D721Med (cell line): ENCODE measurements at places on chromosomes 13 and 19.

DNA sequence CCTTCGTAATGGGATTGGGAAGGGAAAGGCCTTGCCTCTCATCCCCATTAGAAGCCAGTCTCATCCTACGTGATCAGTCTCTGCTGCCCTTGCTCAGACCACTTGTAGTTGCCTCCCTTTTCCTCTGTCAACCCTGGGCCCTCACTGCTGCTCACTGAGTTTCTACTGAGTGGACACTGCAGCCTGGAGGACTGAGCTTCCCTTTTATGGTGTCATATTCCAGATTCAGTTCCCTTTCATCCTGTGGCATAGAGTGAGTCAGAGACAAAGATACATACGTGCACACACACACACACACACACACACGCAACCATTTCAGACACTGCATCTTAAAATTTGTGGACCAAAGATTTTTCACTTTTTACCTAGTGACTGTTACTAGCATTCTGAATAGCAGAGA is 56.6 kb downstream of the COG3 start:
- no peak for DNase-seq

DNA sequence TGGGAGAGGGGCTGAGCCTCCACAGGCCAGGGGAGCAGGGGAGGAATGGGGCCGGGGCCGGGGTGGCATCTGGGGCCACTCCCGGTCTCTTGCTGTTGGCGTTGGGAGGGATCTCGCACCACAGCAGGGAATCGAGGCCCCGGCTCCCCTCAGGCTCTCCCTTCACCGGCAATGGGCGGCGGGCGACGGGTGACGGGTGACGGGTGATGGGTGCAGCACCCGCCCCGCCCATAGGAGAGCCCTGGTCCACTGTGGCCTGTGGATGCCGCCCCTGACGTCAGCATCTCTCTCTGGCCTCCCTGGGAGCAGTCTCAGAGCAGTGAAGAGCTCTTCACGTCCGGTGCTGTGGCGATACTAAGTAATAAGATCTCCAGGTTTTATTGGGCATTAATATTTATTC is 133.6 kb downstream of the KDM4B start:
- DNase-seq: no peak

DNA sequence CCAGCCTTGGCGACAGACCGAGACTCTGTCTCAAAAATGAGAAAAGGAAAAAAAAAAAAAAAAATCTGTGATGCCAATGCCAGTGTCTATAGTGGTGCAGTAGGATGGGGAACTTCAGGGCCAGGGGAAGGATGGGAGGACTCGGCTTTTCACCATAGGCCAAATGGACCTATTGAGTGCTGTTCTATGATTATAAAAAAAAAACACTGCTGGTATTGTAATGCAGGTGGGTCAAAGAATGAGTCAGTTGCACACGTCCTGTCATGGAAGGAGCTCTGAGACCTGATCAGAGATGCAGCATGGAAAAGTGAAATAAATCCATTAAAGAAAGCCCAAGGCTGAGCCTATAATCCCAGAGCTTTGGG is 7.0 kb downstream of the DNAJB1 start:
- no peak for DNase-seq

DNA sequence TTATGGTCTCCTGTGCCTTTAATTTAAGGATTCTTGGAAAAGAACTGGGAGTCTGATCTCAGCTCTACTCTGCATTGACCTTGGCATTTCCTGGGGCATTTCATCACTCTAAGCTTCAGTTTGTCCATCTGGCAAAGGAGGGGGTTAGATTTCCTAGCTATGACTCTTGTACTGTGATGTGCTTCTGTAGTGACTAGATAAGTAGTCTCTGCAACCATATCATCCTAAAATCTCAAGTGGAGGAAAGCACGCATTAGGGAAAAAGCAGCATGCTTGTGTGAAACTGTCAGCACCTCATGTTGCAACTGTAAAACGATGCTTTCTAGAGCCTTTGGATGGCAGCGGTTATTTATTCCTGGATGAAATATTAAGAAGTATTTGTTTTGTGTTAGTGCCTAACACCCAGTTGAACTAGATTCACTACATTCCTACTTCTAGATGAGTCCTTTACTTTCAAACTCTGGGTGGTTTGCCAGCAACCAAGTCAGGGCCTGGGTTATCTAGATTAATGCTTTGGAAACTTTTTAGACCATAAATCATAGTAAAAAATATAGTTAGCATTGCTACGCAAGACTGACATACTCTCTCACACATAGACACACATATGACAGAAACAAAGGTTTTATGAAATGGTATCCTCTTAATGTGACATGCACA is 6.8 kb downstream of the WDFY2 start:
- no peak for DNase-seq

- no peak for DNase-seq
These were observed 128.2 kb upstream of the OBI1 start for GRCh38 chr13:78787190-78787589.

DNA sequence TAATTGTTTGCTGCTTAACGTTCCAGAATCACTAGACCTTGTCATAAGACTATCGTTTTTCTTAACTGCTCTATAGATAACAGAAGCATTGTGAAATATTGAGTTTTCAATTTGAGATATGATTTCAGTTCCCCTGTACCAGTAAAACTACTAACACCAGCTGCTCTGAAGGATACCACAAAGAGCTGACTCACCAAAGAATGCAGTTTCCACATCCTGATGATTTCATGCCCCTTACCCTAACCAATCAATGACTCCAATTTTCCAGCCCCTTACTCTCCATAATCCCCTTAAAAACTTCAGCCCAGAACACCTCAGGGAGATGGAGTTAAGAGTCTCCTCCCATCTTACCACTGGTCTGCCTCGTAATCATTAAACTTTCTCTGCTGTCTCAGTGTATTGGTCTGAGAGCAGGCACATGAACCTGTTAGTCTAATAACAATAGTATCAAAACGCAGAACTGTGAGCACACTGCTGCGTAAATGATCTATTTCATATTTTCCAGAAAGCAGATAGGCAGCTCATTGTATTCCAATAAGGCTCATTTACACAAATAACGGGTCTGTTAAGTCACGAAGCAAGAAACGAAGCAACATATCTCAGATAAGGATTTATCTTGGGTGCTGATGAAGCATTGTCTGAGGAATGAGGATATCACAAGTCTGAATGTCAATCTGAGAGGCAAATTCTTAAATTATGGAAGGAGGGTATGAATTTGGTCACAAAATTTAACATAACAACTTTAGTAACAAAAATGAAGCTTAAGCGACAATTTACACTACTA is 14.1 kb upstream of the CCNA1 start:
- DNase-seq: no peak

- DNase-seq: no peak
These were observed 321.9 kb downstream of the FOXO1 start for GRCh38 chr13:40344270-40345148.

- DNase-seq: no peak
These were observed 105.1 kb downstream of the UQCRFS1 start for GRCh38 chr19:29107831-29108230.

- DNase-seq: no peak
These were observed 60.6 kb downstream of the LNX2 start for GRCh38 chr13:27559719-27560118.

- no peak for DNase-seq
These were observed 4.9 kb downstream of the CCDC122 start for GRCh38 chr13:43874504-43875092.

GRCh38 chr19:56637976-56638555 is 4.9 kb upstream of the SMIM17 start:
- no peak for DNase-seq

DNA sequence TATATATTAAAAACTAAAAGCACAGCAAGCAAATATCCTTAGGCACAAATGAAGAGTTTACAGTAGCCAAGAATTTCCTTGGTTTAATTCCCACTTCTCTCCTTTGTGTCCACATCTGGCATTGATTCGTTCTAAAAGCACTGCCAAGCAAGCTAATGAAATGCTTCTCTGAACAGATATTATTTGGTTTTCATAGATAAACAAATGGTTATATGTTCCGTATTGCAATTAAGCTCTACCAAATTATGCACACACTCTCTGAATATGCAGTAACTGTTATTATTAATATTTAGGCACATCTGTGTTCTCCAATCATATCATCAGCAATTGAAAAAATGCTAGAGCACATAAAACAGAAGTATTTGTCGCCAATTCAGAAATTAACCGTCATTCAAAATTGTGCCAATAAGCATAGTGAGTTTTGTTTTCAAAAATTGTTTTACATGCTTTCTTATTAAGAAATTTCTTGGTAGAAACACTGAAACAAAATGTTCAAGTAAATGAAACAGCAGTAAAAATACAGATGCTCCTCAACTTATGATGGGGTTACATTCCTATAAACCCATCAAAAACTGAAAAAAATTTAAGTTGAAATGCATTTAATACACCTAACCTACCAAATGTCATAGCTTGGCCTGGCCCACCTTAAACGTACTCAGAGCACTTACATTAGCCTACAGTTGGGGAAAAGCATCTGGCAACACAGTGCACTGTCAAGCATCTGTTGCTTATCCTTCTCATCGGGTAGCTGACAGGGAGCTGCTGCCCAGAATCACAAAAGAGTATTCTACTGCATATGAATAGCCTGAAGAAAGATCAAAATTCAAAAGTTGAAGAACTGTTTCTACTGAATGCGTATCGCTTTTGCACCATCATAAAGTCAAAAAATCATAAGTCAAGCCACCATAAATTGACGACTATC is 2134.7 kb downstream of the PCDH9 start:
- DNase-seq: no peak

DNA sequence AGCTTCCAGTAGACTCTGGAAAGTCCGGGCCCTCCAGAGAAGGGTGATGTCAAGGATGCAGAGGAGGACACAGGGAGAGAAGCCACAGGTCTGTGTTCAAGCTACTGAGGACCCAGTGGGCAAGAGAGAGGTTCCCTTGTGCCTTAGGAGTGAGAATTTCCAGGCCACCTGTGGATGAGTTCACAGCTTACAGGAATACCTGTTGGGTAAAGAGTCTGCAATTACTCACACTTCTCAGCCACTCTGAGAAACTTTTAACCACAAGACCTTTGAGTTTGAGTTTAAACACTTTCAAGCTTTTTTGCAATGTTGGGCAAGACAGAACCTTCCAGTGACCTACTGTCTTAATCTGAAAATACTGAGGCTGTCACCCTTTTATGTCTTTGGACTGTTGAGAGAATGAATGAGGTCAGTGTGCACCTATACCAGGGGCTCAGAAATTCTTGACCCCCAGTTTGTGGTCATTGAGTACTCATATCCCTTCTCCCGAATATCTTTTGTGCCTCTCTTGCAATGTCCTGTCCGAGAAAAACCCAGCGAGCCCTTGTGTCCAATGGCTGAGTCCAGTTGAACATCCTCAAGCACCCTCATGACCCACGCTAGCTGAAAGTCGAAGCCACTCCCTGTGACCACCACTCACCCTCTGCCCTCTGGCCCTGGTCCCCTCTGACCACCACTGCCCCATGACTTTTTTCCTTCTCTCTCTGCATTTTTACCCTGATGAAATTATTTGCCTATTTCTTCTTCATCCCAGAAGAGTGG is 368.5 kb upstream of the ZNF507 start:
- DNase-seq: no peak

- DNase-seq: no peak
These were observed 1447.6 kb downstream of the UQCRFS1 start for GRCh38 chr19:27765397-27765796.

DNA sequence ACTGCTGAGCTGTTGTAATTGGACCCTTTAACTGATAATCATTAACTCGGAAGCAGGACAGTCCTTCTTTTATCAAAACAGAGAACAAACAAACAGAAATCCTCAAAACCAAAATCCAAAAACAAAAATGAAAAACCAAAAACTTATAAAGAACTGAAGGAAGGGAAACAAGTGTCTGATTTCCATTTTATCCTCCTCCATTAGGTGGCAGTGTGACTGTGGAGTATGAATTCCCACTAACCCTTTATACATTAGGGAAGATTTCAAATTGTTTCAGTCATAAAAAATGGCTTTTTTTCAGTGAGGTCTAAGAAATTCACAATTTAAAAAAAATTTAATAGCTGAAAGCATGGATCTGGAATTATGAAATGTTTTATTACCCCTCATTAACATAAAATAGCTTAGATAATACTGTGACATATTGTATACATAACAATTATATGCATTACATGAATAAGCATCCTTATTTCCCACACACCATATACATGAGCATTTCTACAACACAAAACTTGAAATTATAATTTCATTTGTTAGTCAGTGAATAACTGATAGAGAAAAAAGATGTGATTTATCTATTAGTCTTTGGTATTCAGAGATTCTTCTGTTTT is 1074.3 kb upstream of the PCDH9 start:
- no peak for DNase-seq

- DNase-seq: no peak
These were observed 929 bp upstream of the TNFSF13B start for GRCh38 chr13:108268466-108269112.

DNA sequence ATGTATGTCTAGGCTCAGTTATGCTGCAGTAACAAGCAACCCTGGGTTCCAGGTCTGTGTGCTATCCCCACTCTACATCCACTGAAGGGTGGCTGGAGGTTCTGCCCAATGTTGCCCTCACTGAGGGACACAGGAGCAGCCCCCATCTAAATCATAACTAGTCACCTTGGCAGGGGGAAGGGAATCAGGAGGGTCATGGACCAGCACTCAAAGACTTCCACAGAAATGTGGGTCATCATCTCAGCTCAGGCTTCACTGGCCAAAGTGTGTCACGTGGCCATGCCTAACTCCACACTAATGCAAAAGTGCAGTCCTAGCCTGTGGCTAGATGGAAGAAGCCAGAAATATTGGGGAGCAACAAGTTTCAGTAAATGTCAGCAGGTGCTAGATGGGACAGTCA is 137.3 kb upstream of the ZNF507 start:
- no peak for DNase-seq

GRCh38 chr19:478236-478903 is 17.5 kb upstream of the SHC2 start:
- DNase-seq: no peak

GRCh38 chr19:30106417-30107095 is 164.5 kb downstream of the URI1 start:
- DNase-seq: no peak

GRCh38 chr13:51714663-51715168 is 89.2 kb downstream of the DHRS12 start:
- DNase-seq: no peak

DNA sequence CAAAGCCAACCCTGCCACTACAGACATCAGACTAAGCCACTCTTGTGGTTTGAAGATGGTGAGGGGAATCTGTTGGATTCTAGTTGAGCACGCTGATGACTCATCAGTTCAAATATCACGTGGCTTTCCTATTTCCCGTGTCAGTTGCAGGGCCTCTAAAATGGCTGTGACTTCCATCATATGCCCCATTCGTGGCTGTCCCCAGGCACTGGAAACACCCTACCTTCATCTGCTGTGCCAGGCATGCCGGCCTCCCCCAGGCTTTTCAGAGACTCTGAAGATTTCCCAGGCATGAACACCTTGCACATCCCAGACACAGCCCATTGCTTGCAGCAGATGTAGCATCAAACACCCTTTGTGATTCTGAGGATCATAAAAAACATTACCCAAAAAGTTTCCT is 659.9 kb downstream of the UQCRFS1 start:
- DNase-seq: no peak

DNA sequence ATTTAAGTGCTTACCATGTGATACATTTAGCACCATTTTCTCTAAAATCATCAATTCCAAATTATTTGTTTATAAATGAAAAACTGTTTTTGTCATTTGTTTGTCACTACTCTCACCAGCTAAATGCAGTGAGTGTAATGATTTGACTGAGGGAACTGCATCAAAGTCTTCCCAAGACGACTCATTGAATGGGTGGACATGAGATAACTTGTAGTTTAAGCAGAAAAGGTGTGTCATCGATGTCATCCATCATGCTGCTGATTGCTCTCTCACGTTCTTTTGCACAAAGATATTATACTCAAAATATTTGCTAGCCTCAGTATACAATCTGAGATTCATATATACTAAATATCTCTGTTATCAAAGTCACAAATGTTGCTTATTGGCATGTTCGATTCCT is 366.5 kb downstream of the IRS2 start:
- no peak for DNase-seq
